ENCODE measurements at places on chromosomes 6 and 20. TPM values are rescaled to one million over a fixed set of nuclear protein-coding genes. Genes with fewer than 3 reads are reported as not detected.

The ERVFRD-1 gene
- not detected for total RNA-seq

The GNAS-AS1 gene
- total RNA-seq: 11.6 TPM

The PACSIN1 gene
- 88.4 TPM for total RNA-seq

The MYB gene
- total RNA-seq: 26.1 TPM

The IP6K3 gene
- not detected for total RNA-seq

The E2F3 gene
- 31.2 TPM for total RNA-seq

GRCh38 chr6:163709693-163710092 is 295.2 kb downstream of the QKI start:
- no peak for DNase-seq

DNA sequence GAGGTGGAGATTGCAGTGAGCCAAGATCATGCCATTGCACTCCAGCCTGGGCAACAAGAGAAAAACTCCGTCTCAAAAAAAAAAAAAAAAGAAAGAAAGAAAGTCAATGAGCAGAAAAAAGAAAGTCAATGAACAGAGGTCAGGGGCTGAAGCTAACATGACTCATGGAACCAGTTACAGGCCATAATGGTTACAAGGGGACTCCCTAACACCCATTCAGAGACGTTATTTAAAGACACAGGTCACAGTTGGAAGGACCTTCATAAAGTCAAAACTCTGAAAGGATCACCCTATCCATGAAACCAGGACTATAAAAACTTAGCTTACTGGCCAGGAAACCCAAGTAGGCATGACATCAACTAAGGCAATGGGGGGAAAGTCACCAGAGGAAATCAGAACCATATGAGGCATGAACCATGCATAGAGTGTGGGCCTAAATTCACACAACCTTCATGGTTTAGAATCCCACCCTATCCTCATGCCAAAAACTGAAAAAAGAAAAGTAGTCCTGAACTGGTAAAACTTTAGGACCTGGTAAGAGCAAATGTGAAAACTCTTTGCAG is 18.2 kb downstream of the FBXL4 start:
- DNase-seq: no peak

DNA sequence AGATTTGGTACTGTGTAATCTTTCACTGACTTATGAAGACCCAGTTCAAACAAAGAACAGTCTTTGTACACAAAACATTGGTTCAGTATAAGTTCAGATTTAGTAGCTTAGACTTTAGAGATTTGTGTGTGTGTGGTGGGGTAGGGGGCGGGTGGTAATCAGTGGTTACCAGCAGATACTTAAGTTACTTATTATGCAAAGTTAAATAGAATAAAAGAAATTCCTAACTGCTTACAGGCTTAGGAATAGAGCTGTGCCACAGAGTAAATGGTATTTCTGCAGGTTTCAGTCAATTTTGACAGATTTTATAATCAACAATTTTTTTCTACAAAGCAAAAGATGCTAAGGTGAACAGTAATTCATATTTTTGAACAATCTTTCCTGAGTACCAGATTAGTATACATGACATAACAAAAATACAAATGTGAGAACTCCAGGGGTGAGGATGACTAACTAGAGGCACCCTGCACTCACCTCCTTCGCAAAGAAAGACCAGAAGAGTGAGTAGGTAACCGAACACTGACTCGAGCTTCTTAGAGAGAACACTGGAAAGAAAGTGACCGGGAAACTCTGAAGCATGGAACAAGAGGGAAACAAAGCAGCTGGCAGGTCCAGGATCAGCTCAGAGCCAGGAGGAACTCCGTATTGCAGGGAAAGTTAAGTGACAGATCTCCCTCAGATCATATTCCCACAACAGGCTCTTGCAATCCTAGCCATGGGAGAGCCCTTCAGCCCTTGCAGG is 560.6 kb downstream of the COL12A1 start:
- no peak for DNase-seq

GRCh38 chr6:116990679-116991078 is 113.6 kb downstream of the RFX6 start:
- no peak for DNase-seq

DNA sequence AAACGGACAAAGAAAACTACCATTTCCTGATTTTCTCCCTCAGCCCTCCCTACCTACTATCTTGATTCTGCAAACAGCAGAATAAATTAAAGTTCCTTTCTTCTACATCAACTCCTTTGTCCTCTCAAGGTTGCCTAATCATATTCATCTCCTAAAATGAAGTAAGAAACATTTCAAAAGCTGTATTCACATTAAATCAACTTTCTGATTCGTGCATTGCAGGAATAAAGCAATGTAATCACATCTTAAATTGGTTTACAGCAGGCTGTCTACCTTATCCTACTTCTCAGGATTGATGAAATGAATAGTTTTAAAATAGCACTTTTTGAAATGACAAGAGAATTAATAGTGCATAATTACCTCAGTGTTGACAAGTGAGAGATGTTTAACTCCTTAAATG is 25.1 kb downstream of the PRKN start:
- no peak for DNase-seq

GRCh38 chr20:63503524-63503923 is 4.6 kb upstream of the EEF1A2 start:
- no peak for DNase-seq

DNA sequence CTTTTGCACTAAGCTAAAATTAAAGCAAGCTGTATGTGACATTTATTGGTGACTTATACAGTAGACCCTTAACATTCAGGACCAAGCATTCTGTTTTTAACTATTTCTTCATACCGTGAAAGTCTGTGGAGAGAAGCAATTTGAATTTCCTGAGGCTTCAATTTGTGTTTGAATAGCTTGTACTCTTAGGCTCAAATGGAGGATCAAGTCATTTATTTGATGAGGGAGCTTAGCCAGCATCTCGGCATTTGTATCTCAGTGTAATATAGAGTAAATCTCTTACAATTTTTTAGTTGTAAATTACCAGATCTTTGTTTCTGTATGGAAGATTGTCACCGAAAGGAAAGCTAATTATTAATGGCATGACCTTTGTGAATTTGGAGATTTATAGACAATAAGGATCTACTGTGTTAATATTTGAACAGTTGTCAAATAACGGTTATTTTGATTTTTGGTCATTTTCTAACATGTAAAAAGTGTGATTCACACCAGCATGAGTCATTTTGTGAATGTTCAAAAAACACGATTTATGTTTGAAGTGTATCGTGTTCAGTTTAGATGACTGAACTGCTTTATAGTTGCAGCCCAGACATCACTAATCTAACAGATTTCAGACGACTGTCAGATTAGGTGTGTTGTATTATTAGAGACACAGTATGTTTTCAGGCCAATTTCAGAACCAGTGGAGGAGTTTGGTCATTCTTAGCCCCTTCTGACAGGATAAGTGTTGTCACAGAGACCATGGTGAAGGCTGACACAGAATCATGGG is 332.9 kb downstream of the CDKAL1 start:
- no peak for DNase-seq

- DNase-seq: peak; percentile 75
Measured at GRCh38 chr6:70857387-70858077, 99.3 kb downstream of the B3GAT2 start.

DNA sequence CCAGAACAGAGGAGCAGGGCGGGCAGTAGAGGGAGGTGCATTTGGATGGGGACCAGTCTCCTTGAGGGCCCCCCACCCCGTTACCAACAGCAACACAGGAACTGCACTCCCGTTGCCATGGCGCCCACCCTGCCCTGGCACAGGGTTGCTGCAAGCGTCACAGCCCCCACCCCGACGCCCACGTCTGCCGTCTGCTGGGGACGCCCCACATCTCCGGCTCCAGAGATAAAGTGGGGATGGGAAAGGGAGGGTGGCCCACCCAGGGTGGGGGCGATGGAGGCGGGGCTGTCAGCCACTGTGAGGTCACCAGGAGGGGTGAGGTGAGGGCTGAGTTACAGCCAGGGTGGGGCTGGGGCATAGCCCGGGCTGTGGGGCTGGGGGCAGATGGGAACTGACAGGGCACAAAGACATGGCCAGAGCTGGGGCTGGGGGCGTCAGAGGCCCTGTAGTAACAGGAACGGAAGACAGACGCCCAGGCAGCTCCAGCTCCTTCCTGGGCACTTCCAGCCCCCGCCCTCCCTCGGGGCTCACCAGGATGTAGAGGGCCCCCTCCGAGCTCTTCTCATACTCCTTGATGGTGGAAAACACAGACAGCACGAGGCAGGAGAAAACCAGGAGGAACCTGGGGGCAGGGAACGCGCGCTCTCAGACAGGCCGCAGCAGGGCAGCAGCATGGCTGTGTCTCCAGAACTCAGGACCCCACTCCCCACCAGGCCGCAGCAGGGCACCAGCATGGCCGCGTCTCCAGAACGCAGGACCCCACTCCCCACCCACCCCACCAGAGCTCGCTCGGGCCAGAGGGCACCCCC is 26.0 kb downstream of the KCNQ2 start:
- no peak for DNase-seq

DNA sequence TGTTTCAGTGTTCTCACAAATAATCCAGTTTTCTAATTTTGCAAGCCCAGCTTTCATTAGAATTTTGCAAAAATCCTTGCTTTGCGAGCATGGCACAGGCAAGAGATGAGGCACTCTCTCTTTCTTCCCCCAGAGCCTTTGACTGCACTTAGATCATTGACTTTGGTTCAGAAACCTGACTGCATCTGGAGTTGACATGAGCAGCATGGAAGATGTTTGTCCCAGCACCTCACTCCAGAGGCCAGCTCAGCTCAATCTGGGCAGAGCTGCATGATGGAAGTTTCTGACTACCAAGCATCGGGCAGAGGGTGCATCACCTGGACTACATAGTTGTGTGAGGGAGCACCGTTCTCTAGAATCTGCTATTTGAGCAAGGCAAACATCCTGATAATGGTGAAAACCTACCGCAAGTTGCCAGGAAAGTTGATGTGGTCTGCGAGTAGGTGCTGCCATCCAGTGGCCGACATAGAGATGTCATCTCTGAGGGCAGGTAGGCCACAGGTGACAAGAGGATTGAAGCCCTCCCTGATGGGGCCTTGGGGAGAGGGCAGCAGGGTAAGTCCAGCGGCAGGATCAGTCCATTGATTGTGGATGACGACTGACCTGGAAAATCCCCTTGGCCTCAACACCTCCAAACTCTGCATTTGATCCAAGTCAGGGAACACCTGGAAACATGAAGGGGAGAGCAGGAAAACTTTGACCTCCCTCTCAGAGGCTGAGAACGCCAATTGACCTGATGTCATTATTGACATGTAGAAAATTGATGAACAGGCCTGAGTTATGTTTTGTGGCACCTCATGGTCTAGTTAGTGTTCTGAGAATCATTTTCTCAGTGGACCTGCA is 3.8 kb upstream of the LPA start:
- peak; percentile 50 for DNase-seq

GRCh38 chr20:22385602-22386305 is 198.6 kb downstream of the FOXA2 start:
- DNase-seq: no peak

Measured in OCI-LY7 (cell line).